ENCODE measurements at places on chromosomes 7 and 10. TPM values are rescaled to one million over a fixed set of nuclear protein-coding genes. Genes with fewer than 3 reads are reported as not detected.
A peak's percentile ranks its signal among the peaks of the same experiment; 100 is the strongest.

- H3K4me1 ChIP-seq = no peaks in the 10 kb centered on the region
- DNase-seq = no peak
- no peaks in the 10 kb centered on the region for H3K36me3 ChIP-seq
- no peak overlapping the region for H3K27ac ChIP-seq
Measured at GRCh38 chr10:131790021-131790420, 110.8 kb upstream of the PPP2R2D start.

- H3K4me3 ChIP-seq = no peak overlapping the region
- DNase-seq = no peak
- no peaks in the 10 kb centered on the region for H3K36me3 ChIP-seq
- H3K4me1 ChIP-seq = peaks cover 7% of the 10 kb centered on the region
- H3K27ac ChIP-seq = no peak overlapping the region
Measured at GRCh38 chr7:2473496-2474180, 2.6 kb downstream of the GRIFIN start.

- H3K4me1 ChIP-seq = no peaks in the 10 kb centered on the region
- no peak overlapping the region for H3K27ac ChIP-seq
- DNase-seq = no peak
- H3K4me3 ChIP-seq = no peak overlapping the region
Measured at GRCh38 chr10:71736570-71736952, 17.0 kb upstream of the C10orf105 start.

- H3K4me1 ChIP-seq = peaks cover 16% of the 10 kb centered on the region
- H3K36me3 ChIP-seq = no peaks in the 10 kb centered on the region
- H3K27ac ChIP-seq = peak within 1 kb of the TSS; percentile 62
Measured at GRCh38 chr7:91940572-91941341, at the start of gene AKAP9. TSS of gene AKAP9 (plus strand) at chr7:91940862. CDS start at chr7:91941100, 238 bp downstream.

- no peak for DNase-seq
- no peaks in the 10 kb centered on the region for H3K36me3 ChIP-seq
- H3K27me3 ChIP-seq = no peaks in the 10 kb centered on the region
- no peaks in the 10 kb centered on the region for H3K4me1 ChIP-seq
Measured at GRCh38 chr10:36030516-36030915, 388.4 kb upstream of the FZD8 start.

GRCh38 chr10:12884851-12885250 is 116.7 kb downstream of the CCDC3 start:
- H3K4me3 ChIP-seq = no peak overlapping the region
- no peaks in the 10 kb centered on the region for H3K27me3 ChIP-seq
- DNase-seq = no peak
- H3K4me1 ChIP-seq = no peaks in the 10 kb centered on the region

DNA sequence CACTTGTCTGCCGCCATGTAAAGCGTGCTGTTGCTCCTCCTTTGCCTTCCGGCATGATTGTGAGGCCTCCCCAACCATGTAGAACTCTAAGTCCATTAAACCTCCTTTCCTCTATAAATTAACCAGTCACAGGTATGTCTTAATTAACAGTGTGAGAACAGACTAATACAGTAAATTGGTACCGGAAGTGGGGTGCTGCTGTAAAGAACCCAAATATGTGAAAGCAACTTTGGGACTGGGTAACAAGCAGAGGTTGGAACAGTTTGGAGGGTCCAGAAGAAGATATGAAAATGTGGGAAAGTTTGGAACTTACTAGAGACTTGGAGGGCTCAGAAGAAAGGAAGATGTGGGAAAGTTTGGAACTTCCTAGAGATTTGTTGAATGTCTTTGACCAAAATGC is 106.8 kb upstream of the DIP2C start:
- no peak for DNase-seq
- no peak overlapping the region for H3K4me3 ChIP-seq

GRCh38 chr10:78579995-78580394 is 488.8 kb upstream of the ZMIZ1 start:
- H3K36me3 ChIP-seq = no peaks in the 10 kb centered on the region
- no peaks in the 10 kb centered on the region for H3K4me1 ChIP-seq
- H3K27ac ChIP-seq = no peak overlapping the region

DNA sequence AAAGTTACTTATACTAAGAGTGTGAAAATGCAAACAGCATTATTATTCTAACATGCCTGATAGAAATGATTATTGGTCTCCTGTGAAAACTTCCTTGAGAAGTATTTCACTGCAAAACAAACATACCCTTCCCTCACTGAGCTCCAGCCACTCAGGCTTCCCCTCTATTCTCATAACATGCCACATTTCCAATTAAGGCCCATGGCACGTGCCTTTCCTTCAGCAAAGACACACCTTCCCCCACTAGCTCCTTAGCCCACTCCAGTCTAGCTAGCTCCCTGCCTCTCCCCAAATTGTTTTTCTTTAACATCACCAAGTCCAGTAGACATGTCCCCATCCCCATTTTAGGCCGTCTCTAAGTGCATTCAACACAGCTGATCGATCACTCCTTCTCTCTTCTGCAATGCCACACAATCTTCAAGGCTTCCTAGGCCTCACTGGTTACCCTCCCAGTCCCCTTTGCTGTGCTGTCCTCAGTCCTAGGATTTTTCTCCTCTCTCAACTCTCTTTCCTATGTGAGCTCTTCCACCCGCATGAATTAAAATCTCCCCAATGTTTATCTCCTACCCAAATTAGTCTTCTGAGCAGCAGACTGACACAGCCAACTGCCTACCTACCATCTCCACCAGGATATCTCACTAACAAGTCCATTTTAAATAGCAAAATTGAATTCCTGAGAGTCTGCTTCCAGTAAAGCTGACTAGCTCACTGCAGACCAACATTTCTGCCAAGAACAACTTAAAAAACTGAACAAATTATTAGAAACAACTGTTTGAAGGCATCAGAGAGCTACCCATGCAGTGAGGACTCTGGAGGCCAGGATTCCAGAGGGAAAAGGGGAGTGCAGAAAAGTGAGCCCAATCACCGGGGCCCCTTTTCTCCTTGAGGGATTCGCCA is 11.9 kb downstream of the CYTH3 start:
- no peaks in the 10 kb centered on the region for H3K4me1 ChIP-seq
- no peaks in the 10 kb centered on the region for H3K27me3 ChIP-seq
- H3K27ac ChIP-seq = no peak overlapping the region
- DNase-seq = no peak
- no peaks in the 10 kb centered on the region for H3K36me3 ChIP-seq

- H3K4me3 ChIP-seq = no peak overlapping the region
- H3K27ac ChIP-seq = peak overlapping the region; percentile 92
- H3K27me3 ChIP-seq = no peaks in the 10 kb centered on the region
- no peaks in the 10 kb centered on the region for H3K36me3 ChIP-seq
Measured at GRCh38 chr10:127944256-127944655, 37.4 kb downstream of the PTPRE start.

GRCh38 chr10:88735661-88736060 is 24.2 kb upstream of the LIPN start:
- H3K27me3 ChIP-seq = peaks cover 2% of the 10 kb centered on the region
- no peak overlapping the region for H3K27ac ChIP-seq

- peaks cover 100% of the 10 kb centered on the region for H3K27me3 ChIP-seq
- H3K36me3 ChIP-seq = no peaks in the 10 kb centered on the region
- no peak within 1 kb of the TSS for H3K27ac ChIP-seq
- H3K4me1 ChIP-seq = peaks cover 14% of the 10 kb centered on the region
Measured at GRCh38 chr7:122304319-122304975, at the start of gene FEZF1. TSS of gene FEZF1 (minus strand) at chr7:122304750. CDS start at chr7:122304437, 313 bp downstream.

GRCh38 chr7:92313055-92313454 is 67.3 kb downstream of the ANKIB1 start:
- H3K27ac ChIP-seq = no peak overlapping the region
- H3K36me3 ChIP-seq = no peaks in the 10 kb centered on the region
- H3K27me3 ChIP-seq = no peaks in the 10 kb centered on the region
- H3K4me3 ChIP-seq = no peak overlapping the region
- no peaks in the 10 kb centered on the region for H3K4me1 ChIP-seq

DNA sequence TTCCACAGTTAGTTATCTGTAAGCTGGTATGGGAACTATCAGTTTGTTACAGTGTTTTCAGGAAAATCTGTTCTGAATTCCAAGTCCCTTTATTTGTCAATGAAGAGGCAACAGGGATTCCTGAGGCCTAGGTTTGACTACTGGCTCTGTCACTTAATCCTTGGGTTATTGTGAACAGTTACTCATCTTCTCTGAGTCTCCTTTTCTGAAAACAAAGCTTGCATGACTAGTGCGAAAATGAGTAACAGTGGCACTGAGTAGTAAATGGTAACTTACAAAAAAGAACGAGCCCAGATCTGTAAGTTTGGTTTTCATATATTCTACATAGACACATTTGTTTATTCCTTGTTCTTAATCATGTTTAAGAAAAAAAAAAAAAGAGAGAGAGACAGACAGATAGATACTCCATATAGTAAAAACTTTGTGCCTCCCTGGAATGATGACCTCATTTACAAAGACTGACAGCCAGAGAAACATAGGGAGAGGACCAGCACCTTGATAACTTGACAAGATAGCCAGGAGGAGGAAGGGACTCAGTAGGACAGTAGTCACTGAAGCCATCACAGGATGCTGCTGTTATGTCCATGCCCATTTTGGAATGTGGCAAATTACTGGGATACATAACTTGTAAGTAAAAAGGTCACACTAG is 1.9 kb downstream of the MRPS33 start:
- no peak for DNase-seq
- H3K27me3 ChIP-seq = peaks cover 2% of the 10 kb centered on the region
- peaks cover 6% of the 10 kb centered on the region for H3K4me1 ChIP-seq
- no peak overlapping the region for H3K27ac ChIP-seq
- H3K4me3 ChIP-seq = no peak overlapping the region

GRCh38 chr7:21243265-21243664 is 184.6 kb upstream of the SP4 start:
- peaks cover 6% of the 10 kb centered on the region for H3K27me3 ChIP-seq
- no peaks in the 10 kb centered on the region for H3K36me3 ChIP-seq
- H3K27ac ChIP-seq = no peak overlapping the region
- DNase-seq = no peak

- peaks cover 1% of the 10 kb centered on the region for H3K36me3 ChIP-seq
- H3K27ac ChIP-seq = no peak overlapping the region
- H3K4me1 ChIP-seq = no peaks in the 10 kb centered on the region
- DNase-seq = no peak
- H3K27me3 ChIP-seq = no peaks in the 10 kb centered on the region
Measured at GRCh38 chr10:11282156-11282555, 264.5 kb downstream of the CELF2 start.

DNA sequence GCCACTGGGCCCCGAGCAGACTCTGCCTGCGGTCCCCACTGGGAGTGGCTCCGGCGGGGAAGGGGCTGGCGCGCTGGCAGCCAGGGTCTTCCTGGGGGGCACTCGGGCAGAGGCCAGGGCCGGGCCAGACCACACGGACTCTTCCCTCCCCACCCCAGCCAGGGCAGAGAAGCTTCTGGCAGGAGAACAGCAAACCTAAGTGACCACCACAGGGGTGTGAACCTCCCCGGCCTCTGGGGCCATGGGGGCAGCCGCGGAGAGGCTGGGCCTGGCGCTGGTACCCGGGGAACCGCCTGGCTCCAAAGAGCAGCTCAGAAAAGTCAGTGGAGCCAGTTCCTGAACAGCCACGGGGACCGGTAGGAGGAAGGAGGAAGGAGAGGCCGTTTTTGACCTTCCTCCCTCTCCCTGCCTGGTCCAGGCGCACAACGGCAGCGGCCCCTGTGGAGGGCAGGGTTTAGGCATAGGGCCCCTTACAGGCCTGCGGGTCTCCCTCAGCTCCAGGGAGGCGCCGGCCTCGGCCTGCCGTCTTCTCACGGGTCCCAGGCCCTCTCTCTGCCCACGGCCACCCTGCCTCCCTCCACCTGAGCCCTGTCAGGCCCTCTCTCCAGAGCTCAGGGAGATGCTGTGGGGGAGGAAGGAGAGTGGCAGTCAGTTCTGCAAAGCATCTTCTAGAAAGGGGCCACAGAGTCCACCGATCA is 51.8 kb downstream of the TMEM209 start:
- no peak overlapping the region for H3K27ac ChIP-seq
- no peak for DNase-seq
- peaks cover 1% of the 10 kb centered on the region for H3K4me1 ChIP-seq
- H3K36me3 ChIP-seq = no peaks in the 10 kb centered on the region

The BMS1 gene
- total RNA-seq = 22.4 TPM

The MYOZ1 gene
- not detected for total RNA-seq

The HPSE2 gene
- not detected for total RNA-seq

The ITGA8 gene
- 0.12 TPM for total RNA-seq

The SNX10 gene
- total RNA-seq = 1.2 TPM

The SYT15B gene
- total RNA-seq = 0.18 TPM
